ENCODE measurements at places on chromosomes 6 and 20.

DNA sequence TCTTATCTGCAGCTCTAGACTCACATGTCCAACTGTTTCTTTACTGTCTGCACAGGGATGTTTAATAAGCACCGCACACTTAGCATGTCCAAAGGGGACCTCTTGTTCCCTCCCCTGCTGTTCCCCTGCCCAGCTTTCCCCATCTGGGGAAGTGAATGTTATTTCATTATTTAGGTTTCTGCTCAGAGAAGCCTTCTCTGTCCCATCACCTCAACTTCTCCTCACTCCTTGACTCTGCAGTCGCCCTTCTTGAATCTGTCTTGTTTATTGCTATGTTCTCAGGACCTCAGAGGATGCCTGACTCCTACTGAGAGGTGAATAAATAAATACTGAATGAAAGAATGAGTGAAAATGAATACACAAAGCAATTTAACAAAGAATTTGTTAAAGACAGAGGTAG lies 121.0 kb downstream of the SASH1 start:
- DNase-seq: no peak

GRCh38 chr6:617456-618100 lies 39.3 kb downstream of the HUS1B start:
- no peak for DNase-seq

- DNase-seq: peak; percentile 60
Observed at GRCh38 chr20:46174469-46175126, 56.5 kb downstream of the CD40 start.

DNA sequence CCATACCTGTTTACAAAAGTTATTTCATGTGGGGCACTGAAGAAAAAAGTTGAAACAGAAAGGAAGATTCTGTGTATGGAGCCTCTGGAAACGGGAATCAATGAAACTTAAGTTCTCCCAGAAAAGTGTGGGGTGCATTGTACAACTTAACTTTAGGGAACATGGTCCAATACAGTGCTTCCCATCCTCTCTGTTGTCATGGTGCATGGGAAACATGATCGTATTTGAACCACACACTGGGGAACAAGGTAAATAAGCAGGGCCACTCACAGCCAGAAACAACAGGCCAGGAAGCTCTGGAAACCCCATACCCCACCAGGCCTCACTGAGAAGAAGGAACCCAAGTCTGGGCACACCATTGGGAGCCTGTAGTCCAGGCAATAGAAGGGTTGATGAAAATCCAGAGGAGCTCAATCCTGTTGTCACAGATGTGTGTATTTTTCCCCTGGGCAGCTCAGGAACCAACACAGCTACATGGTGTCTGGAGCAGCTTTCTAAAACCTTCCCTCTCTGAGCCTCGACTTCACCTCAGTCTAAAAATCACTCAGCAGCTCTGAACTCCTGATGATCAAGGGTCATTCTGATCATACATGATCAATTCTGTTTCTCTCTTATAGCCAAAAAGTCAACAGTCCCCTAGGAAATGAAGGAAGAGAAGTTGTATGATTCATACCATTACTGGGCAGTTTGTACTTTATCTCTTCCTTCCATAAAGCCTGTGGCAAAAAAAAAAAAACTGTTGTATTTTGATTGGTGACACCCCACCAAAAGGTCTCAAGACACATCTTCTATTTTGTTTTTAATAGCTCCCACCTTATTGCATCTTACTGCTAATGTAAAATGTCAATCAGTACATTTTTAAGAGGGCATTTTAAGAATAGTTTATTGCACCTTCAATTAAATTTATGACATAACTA lies 198.5 kb upstream of the TAB2 start:
- DNase-seq: peak; percentile 75

DNA sequence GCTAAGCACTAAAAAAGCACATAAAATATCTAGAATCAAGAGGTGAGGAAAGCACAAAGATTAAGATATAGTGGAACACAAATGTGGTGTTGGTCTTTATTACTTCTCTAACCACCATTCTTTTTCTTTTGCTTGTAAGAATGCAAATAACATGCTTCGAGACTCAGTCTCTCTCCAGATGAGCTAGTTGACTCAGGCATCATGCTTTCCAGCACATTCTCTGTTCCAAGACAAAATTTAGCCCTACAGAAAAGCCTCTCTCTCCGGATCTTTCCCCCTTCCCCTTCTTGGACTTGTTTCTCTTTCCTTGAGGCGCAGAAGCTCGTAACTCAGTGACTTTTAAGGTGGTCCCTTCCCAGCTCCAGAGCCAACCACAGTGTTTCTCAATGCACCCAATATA lies 91.0 kb downstream of the FNDC1 start:
- DNase-seq: no peak

GRCh38 chr20:55701467-55701866 lies 303.9 kb downstream of the CBLN4 start:
- DNase-seq: no peak

GRCh38 chr6:128821116-128821515 lies 61.8 kb upstream of the LAMA2 start:
- no peak for DNase-seq

DNA sequence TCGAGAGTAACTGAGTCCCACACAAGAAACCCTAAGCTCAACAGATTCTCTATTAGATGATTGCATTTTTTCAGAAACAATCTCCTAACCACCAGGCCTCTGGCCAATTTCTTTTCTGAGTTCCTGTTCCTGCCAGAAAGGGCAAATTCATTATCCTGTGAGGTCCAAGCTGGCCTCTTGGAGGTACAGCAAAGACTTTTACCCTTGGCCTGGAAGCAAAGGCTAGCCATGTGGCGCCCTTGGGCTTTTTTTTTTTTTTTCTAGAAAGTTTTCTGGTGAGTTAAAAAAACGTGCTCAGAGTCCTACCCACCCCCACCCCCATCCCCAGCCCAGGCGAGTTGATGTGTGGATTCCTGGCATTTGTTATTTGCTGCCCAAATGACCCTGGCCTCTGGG lies 59.0 kb upstream of the EEF1A1 start:
- no peak for DNase-seq
